ENCODE measurements at places on chromosomes 7 and 10.

DNA sequence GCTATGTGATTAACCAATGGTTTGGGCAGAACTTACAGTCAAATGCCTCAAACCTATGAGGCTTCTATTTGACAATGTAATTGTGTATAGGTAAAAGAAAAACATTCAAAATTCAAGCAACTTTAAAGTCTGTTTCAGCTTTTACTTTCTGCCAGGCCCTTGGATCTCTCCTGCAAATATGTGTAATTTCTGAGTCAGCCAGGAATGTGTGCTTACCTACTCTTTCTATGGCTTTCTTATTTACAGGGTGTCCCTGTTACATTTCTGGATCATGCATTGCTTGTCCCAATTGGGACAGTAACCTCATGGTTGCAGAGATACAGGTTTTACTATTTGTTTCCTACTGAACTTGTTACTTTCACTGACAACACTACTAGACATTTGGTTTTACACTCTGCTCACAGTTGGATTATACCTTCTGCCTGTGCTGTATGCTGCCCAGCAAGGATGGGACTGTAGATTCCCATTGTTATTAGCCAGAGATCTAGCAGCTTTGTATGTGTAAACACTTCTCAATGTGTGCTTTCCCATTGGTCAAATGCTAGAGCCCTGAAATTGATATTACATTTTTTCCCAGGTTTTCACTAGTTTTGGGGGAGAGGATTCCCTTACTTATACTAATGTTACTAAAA, 355.3 kb downstream of the ARL4A start:
- DNase-seq = no peak

DNA sequence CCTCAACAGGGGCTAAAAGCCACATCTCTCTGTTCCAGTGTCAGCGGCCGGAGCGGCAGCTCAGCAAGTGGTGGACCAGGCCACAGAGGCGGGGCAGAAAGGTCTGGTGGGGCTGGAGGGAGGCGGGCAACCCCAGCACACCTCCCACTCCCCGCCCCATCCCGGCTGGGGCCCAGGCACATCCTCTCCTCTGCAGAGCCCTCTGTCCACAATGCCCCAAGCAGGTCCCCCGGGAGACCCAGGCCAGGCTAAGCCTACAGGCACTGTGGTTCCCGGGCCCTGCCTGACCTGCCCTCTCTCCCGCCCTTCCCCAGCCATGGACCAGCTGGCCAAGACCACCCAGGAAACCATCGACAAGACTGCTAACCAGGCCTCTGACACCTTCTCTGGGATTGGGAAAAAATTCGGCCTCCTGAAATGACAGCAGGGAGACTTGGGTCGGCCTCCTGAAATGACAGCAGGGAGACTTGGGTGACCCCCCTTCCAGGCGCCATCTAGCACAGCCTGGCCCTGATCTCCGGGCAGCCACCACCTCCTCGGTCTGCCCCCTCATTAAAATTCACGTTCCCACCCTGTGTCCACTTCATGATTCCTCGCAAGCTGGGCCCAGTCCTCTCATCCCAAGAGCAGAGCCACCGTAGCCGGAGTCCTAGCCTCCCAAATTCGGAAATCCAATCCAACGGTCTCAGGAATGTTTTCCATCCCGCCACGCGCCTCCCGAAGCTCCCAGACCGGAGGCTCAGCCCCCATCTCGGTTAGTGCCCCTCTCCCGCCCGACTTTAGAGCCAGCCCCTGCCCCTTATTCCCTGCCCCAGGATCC, 2.1 kb downstream of the ADIRF start:
- DNase-seq = no peak

GRCh38 chr7:81138870-81139269, 220.0 kb upstream of the SEMA3C start:
- no peak for DNase-seq

DNA sequence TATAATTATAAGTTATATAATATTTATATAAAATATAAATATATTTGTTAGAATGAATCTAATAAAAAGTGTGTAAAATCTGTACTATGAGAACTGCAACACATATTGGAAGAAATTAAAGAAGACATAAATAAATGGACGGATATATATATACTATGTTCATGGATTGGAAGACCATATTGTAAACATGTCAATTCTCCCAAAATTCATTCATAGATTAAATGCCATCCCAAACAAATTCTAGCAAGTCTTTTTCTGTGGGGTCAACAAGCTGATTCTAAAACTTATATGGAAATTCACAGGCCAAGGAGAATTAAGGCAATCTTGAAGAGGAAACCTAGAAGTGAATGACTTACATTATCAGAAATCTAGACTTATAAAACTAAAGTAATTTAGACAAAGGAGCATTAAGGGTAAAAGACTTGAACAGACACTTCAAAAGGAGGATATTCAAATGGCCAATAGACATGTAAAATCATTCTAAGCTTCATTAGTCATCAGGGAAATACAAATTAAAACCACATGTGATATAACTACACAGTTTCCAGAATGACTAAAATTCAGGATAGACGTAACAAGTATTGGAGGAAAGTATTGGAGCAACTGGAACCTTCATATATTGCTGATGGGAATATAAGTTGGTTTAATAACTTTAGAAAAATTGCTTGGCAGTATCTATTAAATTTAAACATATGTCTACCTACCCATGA, 225.9 kb downstream of the EMX2 start:
- no peak for DNase-seq

DNA sequence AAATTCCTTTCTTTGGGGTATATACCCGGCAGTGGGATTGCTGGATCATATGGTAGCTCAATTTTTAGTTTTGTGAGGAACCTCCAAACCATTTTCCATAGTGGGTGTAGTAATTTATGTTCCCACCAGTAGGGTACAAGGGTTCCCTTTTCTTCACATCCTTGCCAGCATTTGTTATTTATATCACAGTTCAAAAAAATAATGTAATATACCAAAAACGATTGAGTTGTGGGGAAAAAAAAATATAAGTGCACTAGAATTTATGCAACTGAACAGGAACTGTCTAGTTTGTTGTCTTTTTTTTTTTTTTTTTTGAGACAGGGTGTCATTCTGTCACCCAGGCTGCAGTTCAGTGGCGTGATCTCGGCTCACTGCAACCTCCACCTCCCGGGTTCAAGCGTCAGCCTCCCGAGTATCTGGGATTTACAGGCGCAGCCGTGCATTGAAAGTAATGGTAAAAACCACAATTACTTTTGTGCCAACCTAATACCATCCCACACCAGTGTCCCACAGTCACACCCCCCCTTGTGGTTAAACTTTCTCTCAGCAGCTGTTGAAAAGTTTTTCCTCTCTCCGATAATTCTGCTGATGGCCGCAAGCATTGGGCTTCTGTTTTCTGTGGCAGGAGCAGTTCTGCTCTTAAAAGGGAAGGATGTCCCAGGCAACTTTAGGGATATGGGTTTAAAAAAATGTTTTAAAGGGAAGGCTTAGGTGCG, 6.8 kb upstream of the LAT2 start:
- no peak for DNase-seq

DNA sequence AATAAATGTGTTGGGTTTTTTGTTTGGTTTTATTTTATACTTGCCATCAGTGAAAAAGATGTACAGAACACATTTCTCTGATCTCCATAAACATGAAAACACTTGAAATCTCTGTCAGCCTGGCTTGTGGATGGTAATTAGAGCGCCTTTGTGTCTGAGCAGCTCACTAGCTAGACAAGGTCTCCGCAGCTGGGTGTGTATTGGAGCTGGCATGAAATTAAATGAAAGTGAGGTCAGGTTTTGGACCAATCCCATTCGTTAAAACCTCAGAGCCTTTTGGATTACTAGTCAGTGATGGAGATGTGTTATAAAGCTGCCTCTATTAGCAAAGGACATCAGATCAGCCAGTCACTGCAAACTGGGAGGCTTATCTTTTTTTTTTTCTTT, 2.7 kb downstream of the FRAT1 start:
- DNase-seq = no peak

GRCh38 chr10:73898730-73899410, 12.1 kb upstream of the PLAU start:
- no peak for DNase-seq

DNA sequence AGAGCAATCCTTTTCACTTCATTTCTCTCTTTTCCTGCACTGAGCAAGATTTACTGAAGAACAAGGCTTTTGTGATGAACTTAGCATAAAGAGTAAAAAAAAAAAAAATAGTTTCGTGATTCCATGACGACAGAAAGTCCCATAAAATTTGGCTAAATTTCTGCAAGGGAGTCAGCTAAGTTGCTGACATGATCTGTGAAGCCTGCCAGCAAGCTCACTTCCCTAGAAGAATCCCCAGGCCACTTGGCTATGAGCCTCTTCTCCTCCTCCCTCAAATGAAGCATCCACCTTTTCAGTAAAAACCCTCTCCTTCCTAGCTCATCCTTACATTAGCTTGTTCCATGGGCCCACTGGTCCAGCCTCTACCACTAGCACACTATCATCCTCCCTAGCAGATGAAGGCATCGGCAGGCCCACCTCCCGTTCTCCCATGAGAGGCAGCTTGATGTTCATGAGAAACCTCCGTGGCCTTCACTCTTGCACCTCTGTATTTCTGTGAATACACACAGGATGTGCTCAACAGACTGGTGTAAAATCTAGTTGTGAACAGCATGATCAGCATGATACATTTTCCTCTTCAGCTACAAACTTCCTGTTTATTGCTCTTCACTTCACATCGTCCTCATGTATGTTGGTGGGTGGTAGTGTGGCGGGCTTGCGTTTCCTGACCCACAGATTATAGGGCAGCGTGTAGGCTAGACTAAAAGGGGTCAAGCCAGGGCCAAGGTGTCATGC, 30.9 kb downstream of the GIMAP8 start:
- no peak for DNase-seq

GRCh38 chr10:13695588-13695987, 108.8 kb downstream of the PRPF18 start:
- DNase-seq = no peak

GRCh38 chr10:109726473-109726872, 196.8 kb downstream of the XPNPEP1 start:
- no peak for DNase-seq

DNA sequence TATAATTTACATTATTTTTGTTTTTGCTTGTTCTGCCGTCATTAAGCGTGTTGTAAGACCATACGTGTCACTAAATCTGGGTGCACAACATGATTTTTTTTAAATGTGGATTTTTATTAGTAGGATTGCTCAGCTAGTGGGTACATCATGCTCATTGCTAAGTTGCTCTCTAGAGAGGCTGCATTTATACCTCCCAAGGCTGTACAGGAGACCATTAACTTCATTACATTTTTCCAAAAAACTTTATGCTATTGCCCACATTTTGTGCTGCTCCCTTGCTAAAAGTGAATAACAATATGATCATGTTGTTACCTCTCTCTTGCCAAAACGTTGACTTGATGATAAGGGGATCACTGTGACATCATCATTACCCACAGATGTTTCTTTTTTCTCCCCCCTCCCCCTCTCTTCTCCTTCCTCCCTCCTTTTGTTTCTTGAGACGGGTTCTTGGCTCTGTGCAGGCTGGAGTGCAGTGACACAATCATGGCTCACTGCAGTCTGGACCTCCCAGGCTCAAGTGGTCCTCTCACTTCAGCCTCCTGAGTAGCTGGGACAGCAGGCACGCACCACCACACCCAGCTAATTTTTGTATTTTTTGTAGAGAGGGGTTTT, 65.1 kb downstream of the BMPR1A start:
- no peak for DNase-seq

DNA sequence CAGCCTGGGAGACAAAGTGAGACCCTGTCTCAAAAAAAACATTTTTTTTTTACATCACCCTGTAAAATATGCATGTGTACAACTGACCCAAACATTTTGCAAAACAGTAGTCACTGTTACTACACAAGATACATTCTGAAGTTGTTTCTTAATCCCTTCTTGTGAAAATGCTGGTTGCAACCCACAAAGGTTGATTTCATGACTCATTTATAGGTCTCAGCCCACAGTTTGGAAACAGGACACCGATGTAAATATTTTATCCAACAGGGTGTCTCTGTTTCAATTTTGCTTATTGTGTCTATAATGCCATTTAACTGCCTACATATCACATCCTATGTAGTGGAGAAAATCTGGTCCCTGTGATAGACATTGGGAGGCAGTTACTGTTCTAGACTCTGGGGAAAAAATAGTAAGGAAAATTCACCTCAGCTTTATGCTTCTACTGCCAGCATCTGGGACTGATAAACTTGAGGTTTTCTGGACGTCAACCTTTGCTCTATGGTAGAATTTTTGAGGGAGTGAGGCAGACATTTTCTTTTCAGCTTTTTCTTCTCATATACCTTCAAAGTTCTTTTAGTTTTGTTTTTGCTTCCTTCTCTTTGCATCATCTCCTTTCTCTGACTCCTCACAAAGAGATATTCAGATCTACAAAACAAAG, 1.6 kb upstream of the RAB19 start:
- DNase-seq = no peak

GRCh38 chr10:2445370-2445769, 622.0 kb upstream of the PFKP start:
- no peak for DNase-seq

GRCh38 chr10:87668324-87669074, 8.8 kb downstream of the PAPSS2 start:
- DNase-seq = no peak

DNA sequence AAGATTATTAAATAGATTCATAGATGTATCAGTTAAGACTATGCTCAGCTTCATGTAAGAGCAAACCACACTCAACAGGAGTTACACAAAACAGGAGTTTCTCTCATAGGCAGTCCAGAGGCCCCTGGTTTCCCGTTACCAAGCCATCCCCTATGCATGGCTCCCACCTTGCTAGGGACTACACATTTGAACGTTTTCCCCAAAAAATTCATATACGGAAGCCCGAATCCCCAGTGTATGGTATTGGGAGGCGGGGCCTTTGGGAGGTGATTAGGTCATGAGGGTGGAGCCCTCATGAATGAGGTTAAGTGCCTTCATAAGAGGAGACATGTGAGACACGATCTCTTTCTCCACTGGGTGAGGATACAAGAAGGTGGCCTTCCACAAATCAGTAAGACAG, 29.1 kb downstream of the RSU1 start:
- no peak for DNase-seq

- DNase-seq = no peak
Measured at GRCh38 chr7:140232957-140233917, 56.5 kb upstream of the KDM7A start.

- DNase-seq = no peak
Measured at GRCh38 chr7:97307521-97308108, 190.1 kb downstream of the SDHAF3 start.

GRCh38 chr7:32221056-32221455, 150.8 kb upstream of the PDE1C start:
- no peak for DNase-seq
